ENCODE measurements at places on chromosomes 4 and X.

DNA sequence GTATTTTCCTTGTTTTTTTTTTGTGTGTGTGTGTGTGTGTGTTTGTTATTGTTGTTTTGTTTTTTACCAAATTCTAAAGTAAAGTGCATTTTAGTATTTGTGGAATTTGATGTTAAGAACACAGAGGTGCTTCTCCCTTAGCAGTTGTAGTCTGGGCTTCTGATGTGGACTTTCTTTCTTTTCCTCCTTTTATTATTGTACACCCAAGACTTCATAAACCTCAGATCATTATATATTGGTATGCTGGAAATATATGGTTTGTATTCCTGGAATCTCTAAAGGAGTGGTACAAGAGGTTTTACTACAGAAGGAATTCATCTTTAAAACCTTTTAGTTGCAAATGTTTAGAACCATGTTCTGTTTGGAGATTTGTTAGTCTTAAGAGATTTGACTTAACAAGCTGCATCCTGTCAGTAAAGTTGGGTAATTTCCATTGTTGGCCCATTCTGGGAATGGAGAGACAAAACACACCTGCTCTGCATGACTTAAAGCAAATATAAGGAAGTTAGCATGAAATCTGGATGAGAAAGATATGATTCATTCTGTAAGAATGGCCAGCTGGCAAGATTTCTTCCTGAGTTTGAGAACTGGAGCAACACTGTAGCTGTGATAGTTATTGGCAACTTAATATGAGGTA is 64.0 kb downstream of the SMAD1 start:
- DNase-seq = no peak

GRCh38 chr4:148735432-148736155 is 293.4 kb upstream of the NR3C2 start:
- DNase-seq = no peak

DNA sequence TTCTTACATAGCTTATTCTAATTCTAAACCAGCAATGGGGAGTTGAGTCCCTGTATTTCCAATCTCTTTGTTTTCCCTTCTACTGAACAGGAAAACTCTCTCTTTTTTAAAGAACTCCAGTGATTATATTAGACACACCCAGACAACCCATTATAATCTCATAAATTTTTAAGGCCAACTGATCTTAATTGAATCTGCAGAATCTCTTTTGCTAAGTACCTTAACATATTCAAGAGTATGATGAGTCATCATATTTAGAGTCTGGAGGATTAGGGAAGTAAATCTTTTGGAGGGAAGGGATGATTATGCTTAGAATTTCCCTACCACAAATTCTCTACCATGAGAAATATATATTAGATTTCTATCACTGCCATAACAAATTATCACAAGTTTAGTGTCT is 705.1 kb downstream of the CENPC start:
- no peak for DNase-seq

- peak; percentile 58 for DNase-seq
Measured at GRCh38 chrX:48648336-48648751, 35.3 kb upstream of the WAS start.

DNA sequence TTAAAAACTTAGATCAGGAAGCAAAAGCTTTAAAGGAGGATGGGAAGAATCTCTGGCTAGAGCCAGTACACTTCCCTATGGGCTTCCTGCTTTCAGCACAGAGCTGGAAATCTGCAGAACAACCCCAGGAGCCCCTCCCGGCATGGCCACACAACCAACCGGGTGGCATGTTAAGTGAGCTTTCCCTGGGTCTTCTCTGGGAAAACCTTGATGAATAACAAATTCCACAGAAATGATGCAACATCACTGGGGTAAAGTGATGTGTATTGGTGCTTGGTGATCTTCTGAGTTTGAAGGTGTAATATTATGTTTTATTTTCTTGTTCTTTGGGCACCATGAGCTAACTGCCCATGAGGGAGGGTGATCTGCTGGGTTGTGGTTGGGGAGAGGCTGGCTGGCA is 22.1 kb downstream of the NHS start:
- DNase-seq = no peak

- DNase-seq = no peak
Measured at GRCh38 chr4:38415682-38416081, 248.3 kb upstream of the KLF3 start.

- no peak for DNase-seq
Measured at GRCh38 chr4:148944839-148945219, 502.6 kb upstream of the NR3C2 start.

DNA sequence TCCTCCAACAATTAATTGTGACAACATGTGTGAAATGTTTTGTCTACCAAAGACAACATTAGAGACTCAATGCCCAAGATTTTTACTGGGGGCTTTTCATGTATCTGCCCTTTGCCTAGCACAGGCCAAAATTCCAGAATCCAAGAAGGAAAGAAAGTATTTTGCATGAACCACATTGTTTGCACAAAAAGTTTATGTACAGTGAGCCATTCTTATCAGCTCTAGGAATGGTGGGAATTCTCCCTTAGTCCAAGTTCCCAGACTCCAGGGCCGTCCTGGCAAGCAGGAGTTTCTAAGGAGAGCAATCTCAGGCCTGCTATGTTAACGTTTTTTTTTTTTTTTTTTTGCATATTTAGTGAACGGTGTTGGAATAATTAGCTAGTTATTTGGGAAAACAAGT is 21.6 kb downstream of the GPRASP1 start:
- DNase-seq = no peak

- no peak for DNase-seq
Measured at GRCh38 chr4:129623233-129623875, 527.4 kb downstream of the C4orf33 start.

DNA sequence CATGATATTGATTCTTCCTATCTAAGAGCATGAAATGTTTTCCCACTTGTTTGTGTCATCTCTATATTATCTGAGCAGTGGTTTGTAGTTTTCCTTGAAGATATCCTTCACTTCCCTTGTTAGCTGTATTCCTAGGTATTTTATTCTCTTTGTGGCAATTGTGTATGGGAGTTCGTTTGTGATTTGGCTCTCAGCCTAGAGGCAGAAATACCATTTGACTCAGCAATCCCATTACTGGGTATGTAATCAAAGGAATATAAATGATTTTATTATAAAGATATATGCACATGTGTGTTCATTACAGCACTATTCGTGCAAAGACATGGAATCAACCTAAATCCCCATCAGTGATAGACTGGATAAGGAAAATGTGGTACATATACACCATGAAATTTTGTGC is 172.7 kb upstream of the IL15 start:
- DNase-seq = no peak

DNA sequence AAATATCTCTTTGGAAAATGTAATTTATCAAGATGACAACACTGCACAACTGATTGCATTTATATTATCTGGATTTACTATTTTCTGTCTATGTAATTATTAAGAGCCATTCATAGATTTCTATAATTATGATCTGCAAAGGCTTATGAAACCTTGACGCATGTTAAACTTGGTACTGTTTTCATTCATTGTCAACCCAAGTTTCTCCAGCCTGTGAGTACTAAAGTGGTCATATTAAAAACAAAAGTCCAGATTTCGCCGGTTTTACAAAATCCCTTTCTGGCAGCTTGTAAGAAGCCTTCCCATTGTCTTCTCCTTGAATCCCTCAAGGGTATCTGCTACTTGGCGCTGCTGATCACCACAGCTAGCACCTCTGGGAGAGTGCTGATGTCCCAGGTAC is 19.7 kb upstream of the GRPR start:
- DNase-seq = no peak

DNA sequence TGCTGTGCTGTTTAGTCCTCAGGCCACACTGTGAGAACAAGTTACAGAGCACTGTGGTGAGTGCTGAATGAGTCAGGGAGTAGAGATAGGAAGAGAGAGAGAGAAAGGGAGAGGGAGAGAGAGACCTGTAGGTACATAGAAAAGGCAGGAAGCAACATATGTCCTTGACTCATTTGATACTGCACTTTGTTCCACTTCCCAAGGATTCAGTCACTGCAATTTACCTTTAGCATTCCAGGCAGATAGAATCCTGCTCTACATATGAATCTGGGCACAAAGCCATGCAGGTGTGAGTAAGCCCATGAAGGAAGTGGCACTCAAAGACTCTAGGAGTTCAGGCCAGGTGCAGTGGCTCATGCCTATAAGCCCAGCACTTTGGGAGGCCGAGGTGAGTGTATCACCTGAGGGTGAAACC is 1.0 kb upstream of the DAPP1 start:
- DNase-seq = no peak
